Psoas muscle (tissue), 8 donors: ENCODE measurements at places on chromosomes 2 and 18. TPM values are rescaled to one million over a fixed set of nuclear protein-coding genes. Genes with fewer than 3 reads are reported as not detected.
A peak's percentile ranks its signal among the peaks of the same experiment; 100 is the strongest.

Gene FSHR
- not detected for total RNA-seq

DNA sequence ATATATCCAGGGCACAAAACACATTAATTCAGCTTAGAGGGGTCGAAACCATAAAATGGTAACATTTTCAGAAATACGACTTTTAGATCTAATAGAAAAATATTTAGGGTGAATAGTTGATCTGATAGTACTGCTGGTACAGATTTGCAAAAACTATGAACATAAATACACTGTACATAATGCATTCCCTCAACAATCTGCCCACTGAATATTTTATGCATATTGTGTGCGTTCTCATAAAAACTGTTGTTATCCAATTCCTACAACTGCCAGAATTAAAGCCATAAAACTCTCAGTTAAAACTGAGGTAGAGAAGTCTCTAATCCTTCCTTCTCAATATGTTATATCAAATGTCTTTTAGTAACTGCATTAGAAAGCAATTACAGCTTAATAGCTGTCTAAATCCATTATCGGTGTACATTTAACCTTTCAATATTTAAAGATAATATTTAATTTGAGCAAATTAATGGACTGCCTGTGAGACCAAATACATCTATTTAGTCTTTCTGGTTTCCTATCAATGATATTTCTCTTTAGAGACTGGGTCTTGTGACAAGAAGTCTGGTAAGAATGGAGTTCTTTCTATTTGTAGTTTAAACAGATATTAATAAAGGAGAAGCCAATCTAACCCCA, 32.5 kb downstream of the TCF4 start:
- no peak overlapping the region for H3K4me3 ChIP-seq
- H3K4me1 ChIP-seq = peaks cover 20% of the 10 kb centered on the region
- no peak for DNase-seq
- no peaks in the 10 kb centered on the region for H3K27me3 ChIP-seq

- H3K4me1 ChIP-seq = peaks cover 13% of the 10 kb centered on the region
- no peak overlapping the region for H3K4me3 ChIP-seq
- H3K27ac ChIP-seq = peak overlapping the region; percentile 28
- no peaks in the 10 kb centered on the region for H3K36me3 ChIP-seq
- DNase-seq = no peak
These were observed 46.5 kb downstream of the PTGR3 start for GRCh38 chr18:75162467-75162866.

DNA sequence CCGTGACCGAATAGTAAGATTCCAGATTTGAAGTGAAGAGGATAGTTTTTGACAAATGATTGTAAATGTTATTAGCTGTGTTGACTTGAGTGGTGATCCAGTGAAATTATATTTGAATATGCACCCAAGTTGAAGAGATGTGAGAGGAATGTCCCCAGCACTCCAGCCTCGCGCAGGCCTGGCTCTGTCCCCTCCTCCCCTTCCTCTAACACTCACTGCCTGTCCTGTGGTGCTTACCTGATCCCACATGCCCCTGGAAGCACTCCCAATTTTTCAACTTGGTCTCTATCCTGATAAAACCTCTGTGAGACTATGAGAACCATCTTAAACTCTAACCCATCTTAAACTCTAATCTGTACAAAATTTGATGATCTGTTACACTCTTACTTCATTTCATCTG, 154.7 kb upstream of the LRP1B start:
- no peak overlapping the region for H3K4me3 ChIP-seq
- H3K4me1 ChIP-seq = no peaks in the 10 kb centered on the region
- no peaks in the 10 kb centered on the region for H3K27me3 ChIP-seq
- H3K36me3 ChIP-seq = no peaks in the 10 kb centered on the region
